Stimulated activated CD4-positive, alpha-beta T cell treated with anti-CD3 and anti-CD28 coated beads, TNF-alpha, amount 100 ng/mL, for 1 hour (primary cell): ENCODE measurements at places on chromosomes 12 and 14.

DNA sequence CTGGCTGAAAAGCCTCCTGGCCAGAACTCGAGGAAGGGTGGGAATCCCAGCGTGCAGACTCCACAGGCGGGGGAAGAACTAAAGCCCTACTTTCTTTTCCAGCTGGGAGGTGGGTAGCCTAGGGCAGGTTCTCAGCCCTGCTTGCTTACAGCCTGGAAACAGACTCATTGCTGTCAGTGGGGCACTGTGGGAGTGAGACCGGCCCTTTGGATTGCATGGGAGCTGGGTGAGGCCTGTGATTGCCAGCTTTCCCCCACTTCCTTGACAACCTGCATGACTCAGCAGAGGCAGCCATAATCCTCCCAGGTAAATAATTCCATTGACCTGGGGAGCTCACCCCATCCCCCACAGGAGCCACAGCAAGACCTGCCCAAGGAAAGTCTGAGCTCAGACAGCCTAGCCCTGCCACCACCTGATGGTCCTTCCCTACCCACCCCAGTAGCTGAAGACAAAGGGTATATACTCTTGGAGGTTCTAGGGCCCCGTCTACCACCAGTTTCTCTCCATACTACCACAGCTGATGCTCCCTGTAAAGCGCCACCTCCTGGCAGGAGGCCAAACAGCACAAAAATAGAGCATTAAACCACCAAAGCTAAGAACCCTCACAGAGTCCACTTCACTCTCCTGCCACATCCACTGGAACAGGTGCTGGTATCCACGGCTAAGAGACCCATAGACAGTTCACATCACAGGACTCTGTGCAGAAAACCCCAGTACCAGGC lies 294.1 kb downstream of the SEC23A start:
- no peak for DNase-seq

DNA sequence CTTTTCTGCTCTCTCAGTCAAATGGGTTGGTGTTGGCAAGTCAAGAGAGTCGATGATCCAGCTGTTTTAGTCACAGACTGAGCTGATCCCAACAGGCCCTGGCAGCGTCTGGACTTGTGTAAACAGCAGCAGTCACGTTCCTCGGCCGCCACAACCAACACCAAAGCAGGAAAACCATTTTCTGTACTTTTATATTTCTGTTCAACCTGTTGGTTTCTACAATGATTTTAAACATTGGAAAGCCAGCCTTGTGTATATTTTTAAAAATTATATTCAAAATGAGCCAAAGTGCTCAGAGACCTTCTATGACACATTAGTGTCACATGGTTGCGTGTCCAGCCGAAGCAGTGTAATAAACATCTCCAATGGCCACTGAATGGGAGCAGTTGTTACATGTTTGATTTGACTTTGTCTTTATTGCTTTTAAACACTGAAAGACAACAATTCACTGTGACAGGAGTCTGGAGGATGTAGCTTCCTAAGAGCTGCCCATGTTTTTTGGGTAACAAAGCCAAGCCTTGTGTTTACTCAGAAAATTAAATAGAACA lies 5.9 kb upstream of the SIVA1 start:
- DNase-seq, result no peak

DNA sequence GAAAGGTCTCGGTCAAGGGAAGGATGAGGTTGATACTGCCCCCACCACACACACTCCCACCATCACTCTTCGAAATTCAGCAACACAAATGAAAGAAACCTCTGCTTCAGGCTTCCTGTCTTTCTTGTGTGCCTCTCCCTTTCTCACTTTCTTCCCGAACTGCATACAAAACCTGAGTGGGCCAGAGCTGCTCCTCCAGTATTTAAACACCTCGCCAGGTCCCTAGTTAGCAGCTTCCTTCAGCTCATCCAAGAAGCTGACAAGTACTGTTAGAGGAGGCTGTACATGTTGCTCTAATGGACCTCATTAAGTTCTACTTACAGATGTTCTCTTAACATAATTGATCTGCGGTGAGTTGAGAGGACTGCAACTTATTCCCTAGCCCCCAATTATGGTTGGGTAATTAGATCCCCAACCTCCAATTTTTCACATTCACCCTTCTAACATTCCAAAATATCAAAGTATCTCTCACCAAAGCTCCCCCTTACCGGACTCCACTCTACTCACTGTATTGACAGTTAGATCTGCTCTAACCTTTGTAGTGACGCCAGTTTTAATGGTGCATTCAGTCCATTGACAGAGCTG lies 4.1 kb upstream of the LMO3 start:
- no peak for DNase-seq

- DNase-seq, result no peak
Observed at GRCh38 chr14:88063811-88064210, 58.9 kb downstream of the GPR65 start.

DNA sequence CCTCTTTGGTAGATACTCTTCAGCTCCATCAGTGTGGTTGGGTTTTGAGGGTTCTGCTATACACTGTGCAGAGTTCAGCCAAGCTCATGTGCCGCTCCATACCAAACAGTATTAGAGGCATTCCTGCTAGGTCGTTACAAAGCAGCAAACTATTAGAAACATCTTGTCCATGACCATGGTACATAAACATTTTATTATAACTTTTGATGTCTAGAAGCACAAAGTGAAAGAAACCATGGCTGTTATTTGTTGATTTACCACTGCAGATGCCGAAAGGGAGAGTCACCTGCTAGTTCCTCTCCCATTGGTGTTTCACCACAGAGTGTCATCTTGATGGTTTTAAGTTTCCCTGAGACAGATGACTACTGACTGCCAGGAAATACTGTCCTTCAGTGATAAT lies 242.0 kb downstream of the ADAMTS20 start:
- no peak for DNase-seq

DNA sequence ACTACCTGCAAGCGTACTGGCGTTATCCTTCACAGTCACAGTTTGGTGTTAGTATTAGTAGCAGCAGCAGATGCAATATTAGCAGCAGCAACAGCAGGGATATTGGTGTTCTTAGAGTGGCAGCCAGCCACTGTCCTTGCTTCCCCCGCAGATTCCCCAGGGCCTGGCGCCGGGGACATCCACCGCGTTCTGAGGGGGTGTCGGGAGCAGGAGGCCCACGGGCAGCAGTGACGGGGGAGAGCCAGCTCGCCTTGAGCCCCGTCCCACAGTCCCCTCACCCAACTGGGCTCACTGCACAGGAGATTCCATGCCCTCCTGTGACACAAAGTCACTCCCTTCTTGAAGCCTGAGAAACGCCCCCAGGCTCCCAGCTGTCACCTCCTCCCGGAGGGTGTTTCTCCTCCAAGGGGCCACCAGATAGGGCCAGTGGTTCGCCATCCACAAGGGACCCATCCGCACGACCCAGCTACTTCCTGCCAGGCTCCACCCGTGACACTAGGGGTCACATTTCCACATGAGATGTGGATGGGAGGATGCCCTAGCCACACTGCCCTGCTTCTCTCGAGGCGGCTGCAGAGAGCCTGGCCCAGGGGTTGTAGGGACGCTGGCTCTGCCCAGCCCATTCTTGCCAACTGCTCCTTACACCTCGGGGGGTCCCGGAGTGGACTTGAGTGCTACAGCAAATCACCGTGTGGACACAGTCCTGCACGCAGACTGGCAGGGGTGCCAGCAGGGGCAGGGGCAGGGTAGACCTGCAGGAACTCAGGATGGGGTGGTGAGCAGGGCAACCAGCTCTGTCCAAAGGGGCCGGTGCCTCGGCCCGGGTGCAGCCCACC lies 123.1 kb downstream of the PIWIL1 start:
- no peak for DNase-seq

GRCh38 chr12:56941299-56942017 lies 7.2 kb upstream of the SDR9C7 start:
- no peak for DNase-seq

DNA sequence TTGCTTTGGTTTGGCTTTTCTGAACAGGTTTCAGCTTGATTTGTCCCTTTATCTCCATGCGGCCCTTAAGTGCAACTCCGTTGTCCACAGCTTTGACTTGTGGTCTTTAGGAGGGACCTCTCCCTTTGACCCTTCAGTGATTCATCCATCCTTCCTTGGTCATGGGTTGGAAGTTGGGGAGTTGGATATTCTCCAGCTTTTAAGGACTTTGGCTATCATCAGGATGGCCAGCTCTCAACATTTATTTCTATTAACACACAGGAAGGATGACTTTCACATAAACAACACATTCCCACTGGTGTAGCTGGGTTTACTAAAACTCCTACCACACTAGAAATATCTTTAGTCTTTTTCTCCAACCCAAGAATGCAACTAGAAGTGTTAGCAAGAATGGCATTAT lies 50.9 kb upstream of the E2F7 start:
- no peak for DNase-seq

- DNase-seq, result no peak
Observed at GRCh38 chr12:5043589-5044419, at the start of gene KCNA5. Gene KCNA5 (plus strand): TSS chr12:5043879. CDS start chr12:5044148, 269 bp downstream.

DNA sequence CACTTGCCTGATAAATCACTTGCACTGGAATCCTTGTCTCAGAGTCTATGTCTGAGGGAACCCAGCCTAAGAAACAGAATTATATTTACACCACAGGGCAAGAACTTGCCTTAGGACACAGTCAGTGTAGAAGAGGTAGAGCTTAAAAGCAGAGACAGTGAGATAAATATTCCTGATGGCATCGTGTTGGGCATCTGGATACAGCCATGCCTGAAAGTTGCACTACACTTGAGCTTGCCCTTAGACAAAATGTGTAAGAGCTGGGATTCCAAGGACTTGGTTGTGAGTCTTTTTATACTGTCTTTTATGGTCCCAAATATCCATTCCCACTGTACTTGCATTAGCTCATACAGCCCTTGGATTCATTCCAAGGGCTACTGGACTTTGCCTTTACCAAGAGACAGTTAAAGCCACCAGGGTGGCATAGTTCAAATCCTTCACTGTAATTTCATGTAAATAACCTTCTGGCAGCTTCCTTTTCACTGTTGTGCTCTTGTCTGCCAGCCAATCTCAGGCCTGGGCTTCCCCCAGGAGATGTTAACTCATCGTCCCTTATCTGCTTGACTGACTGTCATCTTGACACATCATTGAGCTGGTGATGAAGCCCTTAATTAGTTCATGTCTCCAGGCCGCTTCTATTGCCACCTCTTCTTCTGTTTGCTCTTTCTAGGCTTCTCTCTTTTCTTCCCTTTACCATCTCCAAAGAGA lies 577.9 kb upstream of the TBX3 start:
- no peak for DNase-seq

DNA sequence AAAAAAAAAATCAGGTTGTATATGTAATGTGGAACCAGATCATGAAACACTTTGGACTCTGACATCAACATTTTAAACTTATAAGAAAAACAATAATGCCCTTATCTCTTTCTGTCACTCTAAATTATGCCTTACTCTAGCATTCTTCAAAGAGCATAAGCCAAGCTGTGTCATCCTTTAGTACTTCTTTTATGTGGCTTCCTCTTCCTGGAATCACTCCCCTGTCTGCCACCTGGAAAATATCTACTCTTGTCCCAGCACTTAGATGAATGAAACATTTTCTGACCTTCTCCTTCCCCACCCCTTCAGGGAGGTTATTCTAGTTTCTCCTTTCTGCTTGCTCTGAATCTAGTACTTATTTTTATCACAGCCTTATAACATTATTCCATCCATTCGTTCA lies 101.2 kb downstream of the CNTN1 start:
- no peak for DNase-seq

- no peak for DNase-seq
Observed at GRCh38 chr14:98623788-98624415, 648.1 kb downstream of the BCL11B start.

DNA sequence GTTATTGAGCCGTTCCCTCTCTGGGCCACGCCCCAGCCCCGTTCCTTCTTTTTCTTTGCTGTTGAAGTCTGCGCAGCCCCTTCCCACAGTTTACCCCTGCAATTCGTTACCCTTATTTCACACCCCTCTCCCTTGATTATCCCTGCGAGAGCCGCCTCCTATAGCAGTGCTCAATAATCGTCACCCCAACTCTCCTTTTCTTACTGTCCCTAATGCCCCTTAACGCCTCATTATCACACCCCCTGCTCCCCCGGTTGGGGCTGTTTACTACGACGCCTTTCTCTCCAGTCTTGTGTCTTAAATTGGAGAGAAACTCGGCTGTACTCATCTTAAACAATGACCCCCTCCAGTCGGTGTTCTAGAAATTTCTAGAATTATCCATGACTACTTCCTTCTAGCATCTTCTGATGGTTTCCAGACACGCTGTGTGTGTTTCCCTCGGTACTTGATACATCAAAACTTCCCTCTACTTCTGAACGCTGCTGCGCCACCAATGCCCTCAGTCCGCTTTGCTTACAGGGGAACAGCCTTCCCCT lies 713 bp upstream of the FBXL14 start:
- DNase-seq, result no peak

- DNase-seq, result no peak
Observed at GRCh38 chr12:111503116-111503515, 96.0 kb downstream of the ATXN2 start.

DNA sequence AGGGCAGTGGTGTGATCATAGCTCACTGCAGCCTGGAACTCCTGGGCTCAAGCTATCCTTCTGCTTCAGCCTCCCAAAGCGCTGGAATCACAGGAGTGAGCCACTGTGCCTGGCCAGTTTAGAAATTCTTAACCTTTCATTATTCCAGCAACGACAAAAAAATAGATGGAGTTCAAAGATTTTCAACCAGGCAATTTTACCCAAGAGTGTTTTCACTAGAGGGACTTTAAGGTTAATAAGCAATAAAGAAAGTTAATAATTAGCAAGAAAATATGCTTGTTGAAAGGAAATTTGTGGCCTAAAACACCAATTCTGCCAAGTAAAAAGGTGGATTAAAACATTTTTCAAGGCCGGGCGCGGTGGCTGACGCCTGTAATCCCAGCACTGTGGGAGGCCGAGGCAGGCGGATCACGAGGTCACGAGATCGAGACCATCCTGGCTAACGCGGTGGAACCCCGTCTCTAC lies 14.8 kb downstream of the CDKL1 start:
- no peak for DNase-seq

DNA sequence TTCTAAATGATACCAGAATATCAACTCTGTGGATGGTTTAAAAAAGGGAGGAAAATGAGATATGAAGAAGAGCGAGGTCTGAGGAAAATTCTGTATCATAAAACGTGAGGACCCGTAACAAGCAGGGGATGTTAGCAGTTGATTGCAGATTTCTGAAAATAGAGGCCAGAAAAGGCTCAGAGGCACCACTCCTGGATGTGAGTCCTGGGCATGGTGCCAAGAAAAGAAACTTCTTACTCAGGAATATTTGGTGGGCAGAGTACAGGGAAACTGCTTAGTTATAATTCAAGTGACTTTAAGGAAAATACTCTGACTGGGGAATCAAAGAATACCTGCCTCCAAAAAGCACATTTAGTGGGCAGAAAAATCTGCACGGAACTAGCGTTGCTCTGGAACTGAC lies 85.5 kb downstream of the PRICKLE1 start:
- DNase-seq, result no peak

- DNase-seq, result no peak
Observed at GRCh38 chr12:115813256-115813655, 464.2 kb downstream of the MED13L start.

GRCh38 chr14:50320283-50320682 lies 8.2 kb downstream of the DMAC2L start:
- DNase-seq, result no peak

GRCh38 chr12:25155022-25155576 lies 39.9 kb downstream of the DNAI7 start:
- DNase-seq, result no peak

- peak; percentile 12 for DNase-seq
Observed at GRCh38 chr12:50597200-50598195, 92.7 kb downstream of the DIP2B start.

- DNase-seq, result no peak
Observed at GRCh38 chr12:14260011-14260993, 105.2 kb upstream of the ATF7IP start.
